Daoy (cell line): ENCODE measurements at places on chromosomes 5 and 9. TPM values are rescaled to one million over a fixed set of nuclear protein-coding genes. Genes with fewer than 3 reads are reported as not detected.
A peak's percentile ranks its signal among the peaks of the same experiment; 100 is the strongest.

DNA sequence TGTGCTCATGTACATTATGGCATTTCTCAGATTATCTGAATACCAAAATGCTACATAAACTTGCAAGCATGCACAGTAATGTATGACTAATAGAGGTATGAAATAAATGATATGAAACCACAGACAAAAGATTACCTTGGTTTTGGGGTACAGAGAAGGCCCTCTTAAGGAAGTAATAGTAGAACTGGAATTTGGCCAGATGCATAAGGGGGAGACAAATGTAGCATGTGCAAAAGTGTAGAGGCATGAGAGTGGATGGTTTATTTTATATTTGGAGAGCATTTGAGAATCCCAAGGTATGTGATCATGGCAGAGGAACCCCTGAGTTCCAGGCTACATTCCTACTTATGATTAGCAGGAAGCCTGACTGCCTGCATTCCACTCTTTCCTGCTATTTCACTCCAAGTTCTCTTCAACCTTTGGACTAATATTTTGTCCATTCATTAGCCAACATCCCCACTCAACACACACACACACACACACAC, 74.2 kb downstream of the MAMDC2 start:
- DNase-seq = no peak

- peak; percentile 89 for DNase-seq
These were observed at the start of gene WDR38 for GRCh38 chr9:124852829-124853531. Gene WDR38, plus strand, starts transcription at chr9:124853460. Its CDS starts 72 bp downstream, at chr9:124853532.

GRCh38 chr5:34411470-34412346, 244.4 kb upstream of the RAI14 start:
- no peak for DNase-seq

The RARS1 gene
- 478 and 575 TPM in 2 replicates for total RNA-seq

DNA sequence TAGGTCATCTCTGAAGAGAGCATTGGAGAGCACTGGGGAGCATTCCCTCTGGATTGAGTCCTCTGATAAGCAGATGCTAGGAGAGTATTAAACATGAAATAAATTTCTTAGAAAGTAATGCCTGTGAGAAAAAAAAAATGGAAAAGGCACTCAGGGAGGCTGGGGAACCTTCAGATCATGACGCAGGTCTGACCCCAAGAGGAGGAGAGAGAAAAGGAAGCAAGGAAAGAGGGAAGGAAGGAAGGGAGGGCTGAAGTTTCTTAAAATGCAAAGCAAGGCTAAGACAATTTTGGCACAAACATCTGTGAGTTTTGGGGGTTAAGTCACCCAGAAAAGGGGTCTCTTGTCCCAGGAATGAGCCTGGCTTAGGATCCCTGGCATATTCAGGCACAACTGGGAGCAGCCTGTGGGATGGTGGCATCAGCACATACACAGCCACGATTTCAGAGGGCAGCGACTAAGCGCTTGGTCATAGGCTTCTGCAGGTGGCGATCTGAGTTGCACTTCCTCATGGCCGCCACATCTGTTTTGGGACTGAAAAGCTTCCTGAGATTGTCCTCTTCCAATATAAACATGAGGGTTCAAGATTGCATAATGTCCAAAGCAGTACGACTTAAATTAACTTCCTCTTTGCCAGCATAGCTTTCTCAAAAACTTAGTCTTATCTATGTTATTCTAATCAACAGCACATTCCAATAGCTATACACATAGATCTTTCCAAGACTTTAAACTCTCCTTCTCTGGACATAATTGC, 692.7 kb downstream of the DNAH5 start:
- peak; percentile 36 for DNase-seq

The EPB41L4A gene
- total RNA-seq = 3.4 and 7.9 TPM in 2 replicates

The SMIM33 gene
- not detected in 2 replicates for total RNA-seq

The HRH2 gene
- 0.29 and 1.0 TPM in 2 replicates for total RNA-seq

DNA sequence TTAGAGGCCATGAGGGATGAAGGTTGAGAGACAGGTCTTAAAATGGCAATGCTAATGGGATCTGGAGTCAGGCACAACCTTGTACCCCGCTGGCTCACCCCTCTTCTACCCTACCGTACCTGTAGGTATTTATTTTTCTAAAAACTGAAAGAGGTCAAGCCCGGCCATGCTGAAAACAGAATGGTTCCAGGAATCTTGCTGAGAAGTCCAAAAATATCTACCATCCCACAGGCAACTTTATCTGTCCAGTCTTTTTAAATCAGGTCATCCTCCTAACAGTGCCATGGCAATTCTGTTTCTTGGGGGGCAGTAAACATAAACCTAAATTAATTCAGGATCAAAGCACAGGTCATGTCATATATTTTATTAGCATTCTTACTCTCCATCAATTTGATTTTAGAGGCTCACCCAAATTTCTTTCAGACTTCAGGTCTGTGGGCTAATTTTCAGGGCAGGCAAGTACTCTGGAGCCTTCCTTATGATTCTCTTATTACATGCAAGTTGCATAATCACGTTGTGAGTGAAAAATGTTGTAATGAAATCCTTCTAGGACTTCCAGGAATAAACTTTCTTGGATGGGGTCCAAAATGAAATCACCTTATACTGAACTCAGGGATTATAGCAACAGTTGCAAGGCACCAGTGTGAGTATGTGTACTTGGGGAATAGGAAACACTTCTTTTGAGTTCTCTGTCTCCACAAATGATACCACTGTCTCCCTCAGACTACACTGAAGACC, 102.7 kb upstream of the NREP start:
- DNase-seq = no peak

- no peak for DNase-seq
These were observed 109.0 kb downstream of the GABBR2 start for GRCh38 chr9:98599566-98600216.

GRCh38 chr9:137488327-137488653, 29.2 kb upstream of the NSMF start:
- DNase-seq = no peak

DNA sequence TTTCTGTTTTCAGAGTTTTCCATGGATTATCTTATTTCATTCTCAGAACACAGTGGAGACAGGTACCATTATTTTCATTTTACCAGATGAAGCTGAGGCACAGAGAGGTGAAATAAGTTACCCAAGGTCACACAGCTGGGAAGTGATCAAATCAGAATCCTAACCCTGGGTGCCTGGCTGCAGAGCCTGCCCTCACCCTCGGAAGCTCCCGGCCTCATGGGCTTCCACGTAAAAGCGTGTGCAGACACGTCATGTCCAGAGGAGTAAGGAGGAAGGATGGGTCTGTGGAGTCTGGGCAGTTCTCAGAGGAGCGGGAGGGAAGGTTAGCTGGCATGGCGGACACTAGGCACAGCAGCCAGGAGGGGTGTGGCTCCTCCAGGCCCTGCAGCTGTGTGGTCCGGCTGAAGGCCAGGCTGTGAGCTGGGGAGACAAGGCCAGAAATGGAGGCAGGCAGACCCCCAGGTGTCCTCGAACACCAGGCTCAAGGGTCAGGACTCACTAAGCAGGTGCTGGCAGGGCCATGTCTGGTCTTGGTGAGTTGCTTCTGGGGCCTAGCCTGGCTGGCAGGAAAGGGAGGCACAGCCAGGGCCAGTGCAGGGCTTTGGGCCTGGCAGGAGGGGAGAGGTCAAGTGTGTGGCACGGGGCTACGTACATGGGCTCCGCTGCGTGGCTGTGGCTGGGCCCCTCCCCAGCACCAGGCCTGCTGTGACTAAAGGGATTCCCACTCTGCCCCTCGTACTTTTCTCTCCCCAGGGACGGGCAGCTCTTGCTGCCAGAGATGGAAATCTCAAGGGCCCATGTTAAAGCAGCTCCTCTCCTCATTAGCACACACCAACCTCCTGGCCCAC, 5.6 kb downstream of the TBC1D9B start:
- no peak for DNase-seq
